CD4-positive, alpha-beta T cell treated with Interleukin-10 for 1 hour (primary cell): ENCODE measurements at places on chromosomes 6 and 20.

GRCh38 chr6:75374961-75375400 lies 90.4 kb upstream of the TMEM30A start:
- DNase-seq, result no peak

GRCh38 chr6:63537959-63538300 lies 34.4 kb upstream of the LOC128125822 start:
- DNase-seq, result no peak

DNA sequence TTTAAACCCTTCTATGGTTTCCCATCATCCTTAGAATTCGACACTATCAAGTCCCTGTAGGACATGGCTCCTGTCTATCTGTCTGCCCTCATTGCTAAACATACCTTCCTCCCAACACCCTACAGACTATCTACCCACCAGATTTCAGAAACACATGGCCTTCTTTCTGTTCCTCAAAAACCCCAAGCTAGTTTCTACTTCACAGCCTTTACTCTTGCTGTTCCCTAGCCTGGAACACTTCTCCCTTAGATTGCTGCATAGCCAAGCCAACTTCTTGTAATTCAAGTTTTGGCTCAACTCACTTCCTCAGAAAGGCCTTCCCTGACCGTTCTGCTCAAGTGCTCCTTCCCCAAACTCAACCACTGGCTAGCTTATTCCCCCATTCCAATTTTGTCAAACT lies 156.2 kb downstream of the BTBD9 start:
- peak; percentile 0 for DNase-seq

GRCh38 chr6:30841644-30842504 lies 42.4 kb upstream of the DDR1 start:
- no peak for DNase-seq

GRCh38 chr6:37783025-37783855 lies 36.3 kb upstream of the ZFAND3 start:
- DNase-seq, result no peak

DNA sequence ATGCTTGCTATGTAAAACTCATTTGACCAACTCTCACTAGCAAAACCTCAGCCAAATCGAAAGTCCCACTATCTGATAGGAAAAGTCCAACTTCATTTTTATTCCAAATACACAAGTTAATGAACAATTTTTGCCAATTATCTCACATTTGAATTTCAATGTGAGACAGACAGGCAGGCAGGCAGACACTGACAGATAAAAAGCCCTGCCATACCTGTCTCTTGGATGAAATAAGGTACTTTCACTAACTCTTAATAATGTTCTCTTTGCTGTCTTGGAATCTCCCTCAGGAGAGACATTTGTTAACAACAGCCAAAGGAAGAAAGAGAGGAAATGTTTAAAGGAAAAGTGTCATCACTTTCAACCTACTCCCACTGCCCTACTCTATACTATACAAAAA lies 82.0 kb downstream of the RNGTT start:
- DNase-seq, result no peak

- no peak for DNase-seq
Measured at GRCh38 chr6:159007510-159007909, 7.5 kb upstream of the RSPH3 start.

DNA sequence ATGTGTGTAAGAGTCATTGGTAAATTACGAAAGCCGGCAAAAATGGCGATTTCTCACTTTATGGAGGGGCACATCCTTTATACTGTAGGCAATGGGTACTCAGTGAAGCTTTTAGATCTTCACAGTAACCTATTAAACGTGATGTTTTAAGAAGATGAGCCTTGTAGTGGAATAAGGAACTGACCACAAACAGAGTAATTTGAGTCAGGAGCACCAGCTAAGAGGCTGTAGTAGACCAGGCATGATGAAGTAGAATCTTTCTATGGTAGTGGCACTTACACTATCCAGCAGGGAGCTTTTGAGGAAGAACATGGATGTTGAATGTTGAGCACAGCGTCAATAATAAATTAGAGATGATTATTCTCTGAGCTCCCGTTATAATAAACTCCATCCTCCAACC lies 65.9 kb downstream of the HIVEP2 start:
- DNase-seq, result no peak

DNA sequence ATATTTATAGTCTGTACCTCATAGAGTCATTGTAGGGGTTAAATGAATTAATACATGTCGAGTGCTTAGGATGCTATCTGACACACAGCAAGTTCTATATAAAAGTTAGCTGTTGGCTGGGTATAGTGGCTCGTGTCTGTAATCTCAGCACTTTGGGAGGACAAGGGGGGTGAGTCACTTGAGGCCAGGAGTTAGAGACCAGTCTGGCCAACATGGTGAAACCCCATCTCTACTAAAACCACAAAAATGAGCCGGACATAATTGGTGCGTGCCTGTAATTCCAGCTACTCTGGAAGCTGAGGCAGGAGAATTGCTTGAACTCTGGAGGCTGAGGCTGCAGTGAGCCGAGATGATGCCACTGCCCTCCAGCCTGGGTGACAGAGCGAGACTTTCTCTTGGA lies 222.9 kb downstream of the UBE3D start:
- DNase-seq, result no peak

DNA sequence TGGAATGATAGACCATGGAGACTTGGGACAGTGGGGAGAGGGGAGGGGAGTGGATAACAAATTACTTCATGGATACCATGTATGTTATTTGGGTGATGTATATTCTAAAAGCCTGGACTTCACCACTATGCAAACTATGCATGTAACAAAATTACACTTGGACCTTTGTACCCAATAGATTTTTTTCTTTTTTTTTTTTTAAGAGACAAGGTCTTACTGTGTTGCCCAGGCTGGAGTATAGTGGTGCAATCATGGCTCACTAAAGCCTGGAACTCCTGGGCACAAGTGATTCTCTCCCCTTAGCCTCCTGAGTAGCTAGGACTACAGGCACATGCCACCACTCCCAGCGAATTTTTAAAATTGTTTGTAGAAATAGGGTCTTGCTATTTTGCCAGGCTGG lies 45.3 kb downstream of the RIPOR2 start:
- no peak for DNase-seq

GRCh38 chr20:21175433-21175832 lies 49.6 kb downstream of the KIZ start:
- DNase-seq, result peak; percentile 4

DNA sequence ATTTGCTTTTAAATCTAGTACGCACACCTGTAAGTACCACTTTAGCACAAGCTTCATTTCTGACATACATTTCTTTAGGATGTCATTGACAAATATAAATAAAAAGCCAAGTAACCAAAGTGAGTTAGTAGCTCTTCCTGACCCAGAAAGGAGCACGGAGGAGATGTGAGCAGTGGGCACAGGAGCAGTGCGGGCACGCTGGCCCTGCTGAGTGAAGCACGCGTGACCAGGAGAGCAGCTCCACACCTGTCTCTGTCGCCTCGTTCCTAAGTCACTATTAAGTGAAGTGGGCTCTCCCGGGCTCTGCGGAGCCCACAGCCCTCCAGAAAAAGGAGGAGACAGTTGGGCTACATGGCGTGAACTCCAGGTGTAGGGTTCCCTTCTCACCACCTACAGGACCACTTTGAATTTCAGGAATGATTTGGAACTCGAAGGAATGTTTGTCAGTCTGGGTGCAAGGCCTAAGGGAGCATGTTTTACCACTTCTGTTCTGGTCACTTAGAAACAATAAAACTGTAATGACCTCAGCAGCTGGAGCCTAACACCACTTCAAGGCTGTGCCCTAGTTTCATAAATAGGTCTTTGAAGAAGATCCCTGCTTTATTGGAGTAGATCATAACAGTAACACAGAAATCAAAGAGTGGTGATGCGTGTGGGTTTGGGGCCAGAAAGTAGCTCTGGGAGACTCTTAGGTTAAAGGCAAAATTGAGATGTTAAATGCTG lies 95.9 kb downstream of the FAM120B start:
- no peak for DNase-seq

GRCh38 chr6:39087197-39087596 lies 27.8 kb downstream of the SAYSD1 start:
- no peak for DNase-seq

- no peak for DNase-seq
Measured at GRCh38 chr20:1177680-1178079, 7.1 kb downstream of the TMEM74B start.

DNA sequence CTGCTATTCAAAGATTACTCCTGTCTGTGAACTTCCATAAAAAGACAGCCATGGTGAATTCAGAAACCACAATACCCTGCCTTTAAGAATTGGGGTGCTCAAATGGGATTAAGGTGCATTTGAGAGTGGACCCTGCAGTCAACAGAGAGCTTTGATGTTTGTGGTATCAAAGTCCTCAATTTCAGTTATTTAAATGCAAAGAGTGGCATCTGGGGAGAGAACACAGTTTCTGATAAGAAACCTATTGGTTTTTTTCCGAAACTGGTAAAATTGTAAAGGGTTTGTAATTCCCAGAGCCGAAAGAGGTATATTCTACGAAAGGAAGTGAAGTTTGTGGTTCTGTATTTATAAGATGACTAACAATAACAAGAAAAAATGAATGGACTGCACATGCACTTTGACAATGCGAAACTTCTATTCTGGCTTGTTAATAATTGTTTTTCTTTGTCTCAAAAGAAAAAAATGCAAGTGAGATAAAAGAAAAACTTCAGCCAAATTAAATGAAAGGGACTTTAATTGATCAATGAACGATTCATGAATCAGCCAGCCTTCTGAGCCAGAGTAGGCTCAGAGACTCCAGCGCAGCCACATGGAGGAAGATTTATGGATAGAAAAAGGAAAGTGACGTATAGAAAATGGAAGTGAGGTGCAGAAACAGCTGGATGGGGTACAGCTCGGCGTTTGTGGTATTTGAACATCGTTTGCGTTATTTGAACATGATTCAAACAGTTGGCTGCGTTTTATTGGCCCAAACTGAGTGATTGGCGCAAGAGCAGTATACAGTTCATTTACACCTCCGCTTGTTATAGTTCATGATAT lies 70.5 kb upstream of the DUSP22 start:
- no peak for DNase-seq

DNA sequence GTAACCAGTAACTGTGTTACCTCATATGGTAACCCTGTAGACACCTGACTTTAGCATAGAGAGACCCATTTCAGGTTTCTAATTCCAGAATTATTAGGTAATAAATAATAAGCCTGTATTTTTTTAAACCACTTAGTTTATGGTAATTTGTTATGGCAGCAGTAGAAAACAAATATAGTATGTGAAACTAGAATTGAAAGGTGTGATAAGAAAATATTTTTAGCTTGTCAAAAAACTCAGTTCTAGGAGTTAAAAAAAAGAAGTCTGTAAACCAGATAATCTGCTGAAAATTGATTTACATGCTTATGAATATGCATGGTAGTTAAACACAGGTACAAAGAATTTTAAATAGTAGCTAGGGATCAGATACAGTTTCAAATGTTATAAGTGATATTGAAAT lies 695.0 kb upstream of the GJE1 start:
- DNase-seq, result no peak

DNA sequence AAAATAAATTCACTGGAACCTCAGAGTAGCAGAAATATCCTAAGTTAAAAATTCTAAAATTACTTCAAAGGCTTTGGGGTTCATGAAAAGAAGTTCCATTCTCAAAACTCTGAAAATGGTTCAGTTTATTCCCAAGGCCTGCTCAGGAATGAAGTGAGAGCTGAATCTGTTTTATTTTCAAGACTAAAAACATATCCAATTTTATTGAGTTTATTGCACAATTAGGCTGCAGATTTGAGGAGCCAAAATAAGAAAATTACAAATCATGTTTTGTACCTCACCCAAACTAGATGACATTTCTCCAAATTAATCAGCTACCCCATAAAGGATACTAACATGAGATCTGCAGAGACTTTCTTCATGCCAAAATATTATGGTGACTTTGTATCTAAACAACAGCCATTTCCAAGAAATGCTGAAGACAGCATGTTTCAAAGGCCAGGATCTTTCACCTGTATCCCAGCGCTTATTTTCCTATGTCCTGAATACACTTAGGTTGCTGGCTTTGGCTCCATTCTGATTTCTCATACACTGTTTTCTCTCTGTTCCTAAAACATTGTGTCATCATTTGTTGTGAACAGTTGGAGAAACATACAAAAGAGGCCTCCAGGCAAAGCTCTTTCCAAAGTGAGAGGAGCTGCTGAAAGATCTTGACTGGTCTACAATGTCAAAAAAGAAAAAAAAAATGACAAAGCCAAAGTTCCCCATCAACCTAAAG lies 85.7 kb upstream of the F13A1 start:
- DNase-seq, result no peak

DNA sequence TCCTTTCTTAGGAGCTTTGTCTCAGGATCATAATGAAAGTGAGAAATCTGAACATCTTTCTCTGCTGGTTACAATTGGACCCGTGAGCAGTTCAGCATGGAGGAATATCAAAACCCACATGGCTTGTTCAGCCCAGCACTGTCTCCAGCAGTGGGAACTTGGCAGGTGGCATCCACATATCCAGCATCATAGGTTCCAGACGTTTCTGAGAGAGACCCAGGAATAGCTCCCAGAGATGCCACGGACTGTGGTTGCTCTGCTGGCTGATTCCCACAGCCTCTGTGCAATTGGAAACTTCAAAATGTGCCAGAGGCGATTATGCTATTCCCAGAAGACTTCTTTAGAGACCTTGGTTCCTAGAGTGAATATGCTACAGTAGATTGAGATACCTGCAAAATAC lies 76.4 kb downstream of the PHACTR2 start:
- no peak for DNase-seq

GRCh38 chr20:41072190-41072863 lies 43.7 kb downstream of the TOP1 start:
- DNase-seq, result no peak

DNA sequence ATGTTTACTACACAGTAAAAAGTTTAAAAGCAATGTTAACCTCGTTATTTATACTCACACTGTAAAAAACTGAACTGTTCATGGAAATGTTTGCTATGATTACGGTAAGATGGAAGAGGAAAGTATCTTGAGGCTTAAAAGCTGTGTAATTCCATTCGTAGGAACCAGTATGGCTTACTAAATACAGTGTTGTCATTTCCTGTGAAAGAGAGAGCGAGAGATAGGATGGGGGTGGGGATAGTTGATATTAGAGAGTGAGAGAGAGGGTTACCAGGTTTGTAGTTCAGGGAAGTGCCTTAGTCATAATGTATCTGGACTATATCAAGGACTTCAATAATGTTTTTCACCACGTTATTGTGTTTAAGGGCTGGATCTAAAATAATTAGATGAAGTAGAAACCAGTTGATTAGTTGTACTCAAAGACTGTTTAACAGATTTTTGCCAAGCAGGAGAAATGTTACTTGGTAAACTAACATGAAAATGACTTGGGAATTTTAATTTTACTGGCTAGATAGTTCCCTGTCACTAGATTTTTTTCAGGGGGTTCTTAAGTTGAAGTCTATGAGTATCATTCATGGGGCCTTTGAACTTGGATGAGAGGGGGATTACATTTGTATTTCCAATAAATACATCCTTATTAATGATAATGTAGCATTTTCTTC lies 30.4 kb downstream of the AFDN start:
- DNase-seq, result no peak

- no peak for DNase-seq
Measured at GRCh38 chr20:25050082-25050481, 7.9 kb downstream of the ACSS1 start.

- DNase-seq, result no peak
Measured at GRCh38 chr6:154543628-154544027, 33.1 kb upstream of the CNKSR3 start.

GRCh38 chr20:44092551-44093248 lies 94.3 kb downstream of the JPH2 start:
- DNase-seq, result peak; percentile 37

- no peak for DNase-seq
Measured at GRCh38 chr6:30507849-30508827, 18.8 kb downstream of the HLA-E start.
